ENCODE measurements at places on chromosomes 2 and 18.
A peak's percentile ranks its signal among the peaks of the same experiment; 100 is the strongest.

- no peak for DNase-seq
These were observed 25.9 kb downstream of the TMSB10 start for GRCh38 chr2:84931384-84931821.

GRCh38 chr18:50836521-50836957, 16.7 kb upstream of the MRO start:
- DNase-seq = peak; percentile 81

GRCh38 chr2:38602136-38602731, 494 bp downstream of the HNRNPLL start:
- peak; percentile 48 for DNase-seq

- no peak for DNase-seq
These were observed 129.2 kb downstream of the COMMD1 start for GRCh38 chr2:62034715-62035114.

DNA sequence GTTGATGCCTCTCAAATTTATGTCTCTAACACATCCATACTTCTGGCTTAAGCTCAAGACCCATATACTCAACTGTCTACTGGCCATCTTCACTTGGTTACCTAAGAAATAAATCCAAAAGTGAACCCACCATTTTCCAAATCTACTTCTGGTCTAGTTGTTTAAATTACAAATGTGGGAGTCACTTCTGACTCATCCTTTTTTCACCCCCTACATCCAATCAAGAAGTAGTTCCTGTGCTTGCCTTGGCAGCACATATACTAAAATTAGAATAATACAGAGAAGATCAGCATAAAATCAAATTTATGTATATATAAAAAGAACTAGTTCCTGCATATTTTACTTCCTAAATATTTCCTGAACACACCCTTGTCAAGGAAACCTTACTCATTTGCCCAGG, 53.6 kb downstream of the STRN start:
- no peak for DNase-seq

- no peak for DNase-seq
These were observed 42.4 kb downstream of the CACNB4 start for GRCh38 chr2:152056418-152056817.

DNA sequence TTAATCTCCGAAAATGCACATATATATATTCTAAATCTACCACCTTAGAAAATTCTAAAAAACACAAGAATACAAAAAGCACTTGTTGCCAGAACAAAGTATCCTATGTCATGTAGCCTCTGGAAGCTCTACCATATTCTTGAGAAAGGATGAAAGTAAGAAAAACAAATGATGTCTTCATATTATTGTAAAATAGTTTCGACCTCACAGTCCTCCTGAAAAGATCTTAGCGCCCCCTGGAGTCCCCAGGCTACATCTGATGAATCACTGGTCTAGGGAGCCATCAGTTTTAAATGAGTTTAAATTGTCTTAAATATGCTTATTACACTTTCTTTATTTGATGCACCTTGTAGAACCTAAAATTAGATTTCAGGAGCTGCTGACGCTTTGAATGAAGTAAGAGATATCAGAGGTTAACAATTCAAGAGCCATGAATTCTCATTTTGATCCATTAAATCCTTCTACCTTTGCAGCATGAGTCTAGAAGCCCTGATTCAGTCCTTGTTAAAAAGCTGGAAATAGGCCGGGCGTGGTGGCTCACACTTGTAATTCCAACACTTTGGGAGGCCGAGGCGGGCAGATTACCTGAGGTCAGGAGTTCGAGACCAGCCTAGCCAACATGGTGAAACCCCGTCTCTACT, 138.8 kb downstream of the MCFD2 start:
- peak; percentile 46 for DNase-seq

DNA sequence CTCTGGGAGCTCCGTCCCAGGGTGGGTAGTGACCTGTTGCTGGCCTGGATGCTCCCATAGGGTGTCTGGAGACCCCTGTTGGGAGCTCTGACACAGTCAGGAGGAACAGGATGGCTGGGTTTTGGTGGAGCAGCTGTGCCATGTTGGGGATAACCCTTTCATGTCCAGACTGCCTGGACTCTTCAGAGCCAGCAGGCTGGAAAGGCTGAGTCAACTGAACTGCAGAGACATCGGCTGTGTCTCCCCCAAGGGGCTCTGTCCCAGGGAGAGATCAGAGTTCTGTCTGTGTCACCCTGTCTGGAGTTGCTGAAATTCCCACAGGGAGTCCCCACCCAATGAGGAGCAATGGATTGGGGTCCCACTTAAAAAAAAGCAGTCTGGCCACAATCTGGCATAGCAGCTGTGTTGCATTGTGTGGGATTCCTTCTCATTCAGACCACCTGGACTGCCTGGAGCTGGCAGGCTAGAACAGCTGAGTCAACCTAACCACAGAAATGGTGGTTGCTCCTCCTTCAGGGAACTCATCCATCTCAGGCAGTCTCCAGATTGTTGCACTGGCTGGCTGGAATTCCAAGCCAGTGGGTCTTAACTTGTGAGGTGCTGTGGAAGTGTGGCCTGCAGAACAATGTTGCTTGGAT, 37.2 kb downstream of the AGPS start:
- DNase-seq = peak; percentile 80

DNA sequence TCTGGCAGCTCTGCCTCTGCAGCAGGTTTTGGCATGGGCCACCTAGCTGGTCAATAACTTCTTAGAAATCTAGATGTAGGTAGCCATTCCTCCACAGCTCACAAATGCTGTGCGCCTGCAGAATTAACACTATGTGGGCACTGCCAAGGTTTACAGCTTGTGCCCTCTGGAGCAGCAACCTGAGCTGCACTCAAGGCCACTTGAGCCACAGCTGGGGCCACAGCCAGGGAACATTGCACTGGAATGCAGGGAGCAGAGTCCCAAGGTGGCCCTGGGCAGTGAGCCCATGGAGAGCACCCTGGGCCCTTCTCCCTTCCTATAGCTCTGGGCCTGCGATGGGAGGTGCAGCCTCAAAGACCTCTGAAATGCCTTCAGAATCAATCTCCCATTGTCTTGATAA, 365.3 kb downstream of the SATB2 start:
- DNase-seq = no peak

GRCh38 chr2:107027810-107028209, 141.8 kb upstream of the ST6GAL2 start:
- no peak for DNase-seq

GRCh38 chr2:98281607-98282006, 64.6 kb upstream of the CNGA3 start:
- DNase-seq = no peak

DNA sequence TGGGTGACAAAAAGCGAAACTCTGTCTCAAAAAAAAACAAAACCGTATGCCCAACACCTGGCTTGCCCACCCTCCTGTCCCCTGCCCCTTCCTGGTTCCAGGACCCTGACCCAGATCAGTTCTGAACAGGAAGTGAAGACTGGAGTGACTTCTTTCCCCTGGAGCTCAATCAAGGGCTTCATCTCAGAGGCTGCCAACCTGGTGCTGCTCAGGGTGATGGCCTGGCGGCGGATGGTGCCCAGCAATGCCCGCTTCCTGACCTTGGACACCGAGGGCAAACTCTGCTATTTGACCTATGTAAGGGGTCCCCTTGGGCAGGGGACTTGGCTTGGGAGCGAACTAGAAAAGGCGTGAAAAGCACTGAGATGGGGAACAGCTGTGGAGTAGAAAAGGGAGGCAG, 5.9 kb downstream of the CATIP start:
- no peak for DNase-seq

DNA sequence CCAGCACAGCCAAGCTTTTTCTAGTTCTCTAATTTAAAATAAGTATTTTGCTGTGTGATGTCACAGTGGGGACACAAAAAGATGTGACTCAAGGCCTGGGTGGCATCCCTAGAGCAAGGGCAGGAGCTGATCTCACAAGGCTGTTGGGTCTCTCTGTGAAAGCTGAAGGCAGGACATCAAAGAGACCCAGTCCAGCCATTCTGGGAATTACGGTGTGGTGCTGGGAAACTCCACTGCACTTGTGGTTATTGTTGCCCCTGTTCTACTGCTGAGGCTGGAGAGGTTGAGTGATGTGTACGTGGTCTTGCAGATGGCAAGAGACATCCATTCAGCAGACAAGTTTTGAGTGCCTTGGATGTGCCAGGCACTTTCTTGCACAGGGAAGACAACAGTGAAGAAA, 352.9 kb downstream of the CYRIA start:
- DNase-seq = no peak

- peak; percentile 18 for DNase-seq
These were observed 344.5 kb upstream of the TNP1 start for GRCh38 chr2:217204358-217204757.

GRCh38 chr2:56806924-56807323, 623.1 kb downstream of the CCDC85A start:
- DNase-seq = peak; percentile 10

DNA sequence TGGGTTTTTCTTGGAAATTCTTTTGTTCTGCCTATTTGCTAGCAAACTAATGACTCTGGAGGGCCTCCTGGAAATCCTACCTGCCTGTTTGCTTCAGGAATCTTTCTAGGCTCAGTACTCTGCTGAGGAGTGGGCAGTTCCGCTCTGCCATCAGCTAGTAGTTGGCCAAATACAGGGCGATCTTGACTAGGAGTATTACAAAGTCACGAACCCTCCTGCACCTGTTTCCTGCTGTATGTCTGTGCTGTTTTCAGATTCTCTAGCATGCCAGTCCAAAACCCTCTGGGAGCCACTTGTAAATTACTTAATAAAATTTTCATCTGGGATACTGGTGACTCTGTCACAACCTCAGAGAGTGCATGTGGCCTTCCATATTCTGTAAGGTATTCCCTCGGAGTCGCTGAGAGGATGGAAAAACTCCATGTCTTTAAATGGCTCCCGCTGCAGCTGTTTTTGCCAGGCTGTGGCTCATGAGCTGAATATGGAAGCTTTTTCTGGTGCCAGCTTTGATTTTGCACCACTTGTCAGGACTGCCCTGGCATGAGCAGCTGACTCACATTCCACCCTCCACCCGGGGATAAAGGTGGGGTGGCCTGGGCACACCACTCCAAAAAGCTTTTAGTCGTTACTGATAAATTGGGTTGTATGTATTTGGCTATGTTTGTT, 123.0 kb downstream of the RTN4 start:
- DNase-seq = no peak

- DNase-seq = no peak
These were observed 75.8 kb upstream of the ZEB2 start for GRCh38 chr2:144595686-144596072.

DNA sequence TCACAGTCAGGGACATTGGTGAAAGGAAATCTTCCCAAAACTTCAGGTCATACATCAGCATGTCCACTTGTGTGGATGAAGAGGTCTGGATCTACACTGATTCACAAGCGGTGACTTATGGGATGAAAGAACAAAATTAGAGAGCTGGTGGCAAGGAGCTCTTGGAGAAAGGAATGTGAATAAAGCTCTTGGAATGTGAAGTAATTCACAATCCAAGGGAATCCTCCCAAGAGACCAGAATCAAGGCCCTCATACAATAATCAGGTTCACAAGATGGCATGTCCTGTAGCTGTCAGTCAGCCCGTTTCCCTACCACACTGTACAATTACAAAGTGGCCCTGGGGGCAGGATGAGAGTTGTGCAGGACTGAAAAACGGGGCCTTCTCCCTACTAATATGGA, 96.2 kb downstream of the MRPS9 start:
- DNase-seq = no peak

DNA sequence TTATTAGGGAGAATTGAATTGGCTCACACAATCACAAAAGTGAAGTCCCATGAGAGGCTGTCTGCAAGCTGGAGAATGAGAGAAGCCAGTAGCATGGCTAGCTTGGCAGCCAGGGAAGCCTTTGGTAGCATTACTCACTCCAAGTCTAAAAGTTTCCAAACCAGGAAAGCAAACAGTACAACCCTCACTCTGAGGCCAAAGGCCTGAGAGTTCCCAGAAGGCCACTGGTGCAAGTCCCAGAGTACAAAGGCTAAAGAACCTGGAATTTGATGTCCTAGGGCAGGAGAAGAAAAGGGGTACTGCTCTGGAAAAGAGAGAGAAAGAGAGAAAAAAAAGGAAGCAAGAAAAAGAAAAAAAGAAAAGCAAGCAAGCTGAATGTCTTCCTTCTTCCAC, 318.2 kb downstream of the RND3 start:
- no peak for DNase-seq

GRCh38 chr2:52082646-52083045, 1050.7 kb upstream of the NRXN1 start:
- DNase-seq = no peak

DNA sequence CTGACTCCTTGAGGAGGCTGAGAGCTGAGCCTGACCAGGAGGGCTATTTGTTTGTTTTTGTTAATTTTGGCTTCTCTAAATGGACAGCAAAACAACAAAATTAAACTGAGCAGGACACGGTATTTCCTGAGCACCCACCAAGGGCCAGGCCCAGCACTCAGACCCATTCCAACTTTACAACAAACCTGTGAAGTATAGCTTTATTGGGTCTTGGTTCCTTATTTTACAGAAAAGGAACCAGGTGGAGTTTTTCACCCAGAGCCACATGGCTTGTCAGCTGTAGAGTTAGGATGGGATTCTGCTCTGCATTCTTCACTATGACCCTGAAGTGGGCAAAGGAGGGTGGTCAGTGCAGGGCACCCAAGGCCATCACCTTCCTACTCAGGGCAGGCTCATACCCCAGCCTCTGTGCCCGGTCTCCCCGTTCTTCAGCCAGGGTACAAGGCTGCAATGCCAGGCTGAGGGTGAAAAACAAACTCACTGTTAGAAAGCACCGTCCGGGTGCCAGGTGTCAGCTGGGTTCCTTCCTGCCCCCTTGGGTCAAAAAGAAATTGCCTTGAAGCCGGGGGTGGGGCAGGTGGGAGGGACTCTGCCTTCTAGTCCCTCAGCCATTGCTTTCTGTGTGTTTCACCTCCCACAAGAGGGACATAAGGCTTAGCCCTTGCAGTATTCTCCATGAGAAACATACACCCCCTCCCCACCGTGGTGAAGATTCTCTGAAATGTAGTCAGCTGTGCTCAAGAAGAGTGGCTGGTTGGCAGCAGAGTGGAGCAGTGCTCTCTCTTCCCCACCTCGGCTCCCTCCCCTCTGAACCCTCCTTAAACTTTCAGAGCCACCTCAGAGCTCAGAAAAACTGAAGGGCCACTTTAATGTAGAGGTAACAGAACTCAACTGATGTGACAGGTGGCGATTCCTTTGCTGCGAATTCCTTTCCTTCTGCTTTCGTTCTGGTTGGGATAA, 2.2 kb downstream of the PSD4 start:
- no peak for DNase-seq

GRCh38 chr18:74590671-74591070, 7.0 kb upstream of the ZNF407 start:
- no peak for DNase-seq

GRCh38 chr2:148930046-148930775, 55.2 kb downstream of the KIF5C start:
- no peak for DNase-seq

DNA sequence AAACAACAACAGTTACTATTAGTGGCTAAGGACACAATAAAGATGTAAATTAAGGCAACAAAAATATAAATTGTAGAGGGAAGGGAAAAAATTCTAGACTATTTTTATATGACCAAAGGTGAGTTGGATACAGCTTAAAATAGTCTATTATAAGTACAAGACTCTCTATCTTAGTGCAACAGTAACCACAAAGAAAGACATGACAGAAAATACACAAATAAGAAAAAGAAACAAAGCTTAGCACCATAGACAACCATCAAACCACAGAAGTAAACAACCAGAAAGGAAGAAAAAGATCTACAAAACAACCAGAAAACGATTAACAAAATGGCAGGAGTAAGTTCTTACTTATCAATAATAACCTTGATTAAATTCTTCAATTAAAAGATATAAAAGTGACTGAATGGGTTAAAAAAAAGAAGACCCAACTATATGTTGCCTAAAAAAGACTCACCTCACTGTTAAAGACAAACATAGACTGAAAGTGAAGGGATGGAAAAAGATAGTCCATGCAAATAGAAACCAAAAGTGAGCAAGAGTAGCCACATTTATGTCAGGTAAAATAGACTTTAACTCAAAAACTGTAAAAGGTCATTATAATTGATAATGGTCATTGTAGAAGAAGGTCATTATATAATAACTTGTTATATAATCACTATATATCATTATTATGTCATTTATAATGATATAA, 62.5 kb downstream of the USP40 start:
- DNase-seq = no peak
